ENCODE measurements at places on chromosomes 3 and 15. TPM values are rescaled to one million over a fixed set of nuclear protein-coding genes. Genes with fewer than 3 reads are reported as not detected.

GRCh38 chr3:170866499-170866898 lies 3.5 kb downstream of the RPL22L1 start:
- no peak for DNase-seq

DNA sequence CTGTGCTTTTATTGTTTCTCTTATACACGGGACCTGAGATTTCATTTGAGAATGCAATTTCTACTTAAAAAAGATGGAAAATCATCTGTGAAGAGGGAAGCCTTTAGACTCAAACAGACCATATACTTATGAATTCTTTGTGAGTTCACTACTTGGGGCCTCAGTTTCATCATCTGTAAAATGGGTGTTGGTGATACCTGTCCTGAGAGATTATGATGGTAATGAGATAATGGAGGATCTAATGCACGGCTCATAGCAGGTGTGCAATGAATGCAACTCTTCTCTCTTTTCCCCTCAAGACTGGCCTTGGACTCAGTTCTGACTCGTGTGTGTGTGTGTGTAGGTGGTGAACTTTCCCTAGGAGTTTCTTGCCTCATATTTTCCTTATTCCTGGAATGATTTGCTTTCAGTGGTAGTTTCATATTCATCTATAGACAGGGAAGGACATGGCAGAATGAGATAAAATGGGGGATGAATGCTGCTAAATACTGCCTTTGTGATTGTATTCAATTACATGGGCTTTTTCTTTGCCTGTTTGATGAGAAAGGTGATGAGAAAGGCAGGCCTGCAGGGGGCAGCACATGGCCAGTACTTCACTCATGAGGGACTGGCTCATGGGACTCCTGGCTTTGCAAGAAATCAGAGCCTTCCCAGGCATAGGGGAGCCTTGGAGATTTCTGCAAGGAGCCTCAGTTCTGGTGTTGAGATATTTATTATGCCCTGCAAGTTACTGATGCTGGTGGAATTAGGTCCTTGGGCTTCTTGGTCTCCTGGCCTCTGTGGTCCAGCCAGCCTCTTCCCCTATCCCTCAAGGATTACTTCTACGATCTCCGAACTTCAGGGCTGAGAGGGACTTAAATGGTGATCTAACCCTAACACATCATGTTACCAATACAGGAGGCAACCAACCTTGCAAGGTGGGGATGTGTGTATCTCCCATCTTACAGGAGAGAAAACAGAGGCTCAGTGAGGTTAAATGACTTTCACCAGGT lies 70.7 kb downstream of the RPLP1 start:
- peak; percentile 37 for DNase-seq

- DNase-seq, result no peak
Observed at GRCh38 chr3:15307580-15307979, 24.8 kb downstream of the SH3BP5 start.

GRCh38 chr3:62414786-62415185 lies 41.4 kb upstream of the FEZF2 start:
- no peak for DNase-seq

- DNase-seq, result no peak
Observed at GRCh38 chr3:50355829-50356552, 3.3 kb downstream of the TMEM115 start.

DNA sequence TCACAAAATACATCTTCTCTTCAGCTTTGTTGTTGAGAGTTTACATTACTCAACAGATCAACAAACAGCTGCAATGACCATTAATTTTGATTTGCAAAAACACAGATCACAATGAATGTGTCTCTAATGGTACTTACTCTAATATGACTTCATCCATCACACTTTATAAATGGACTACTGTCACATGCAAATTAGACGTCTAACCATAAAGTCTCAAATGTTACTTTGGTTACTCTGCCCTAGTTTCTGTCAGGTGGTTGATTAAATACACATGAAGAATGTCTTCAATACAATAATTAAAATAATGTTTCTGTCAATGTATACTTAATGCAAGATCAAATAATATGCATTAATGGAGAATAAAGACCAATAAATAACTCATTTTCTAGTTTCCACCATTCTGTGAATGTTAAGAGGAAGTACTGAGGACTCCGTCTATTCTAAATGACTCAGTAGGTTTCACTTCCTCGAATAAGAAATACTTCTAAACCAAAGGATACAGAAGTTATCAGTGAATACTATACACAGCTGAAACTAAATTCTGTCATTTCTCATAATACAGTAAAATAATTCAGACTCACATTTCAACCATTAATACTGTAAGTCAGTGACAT lies 145.8 kb downstream of the CBLB start:
- no peak for DNase-seq

DNA sequence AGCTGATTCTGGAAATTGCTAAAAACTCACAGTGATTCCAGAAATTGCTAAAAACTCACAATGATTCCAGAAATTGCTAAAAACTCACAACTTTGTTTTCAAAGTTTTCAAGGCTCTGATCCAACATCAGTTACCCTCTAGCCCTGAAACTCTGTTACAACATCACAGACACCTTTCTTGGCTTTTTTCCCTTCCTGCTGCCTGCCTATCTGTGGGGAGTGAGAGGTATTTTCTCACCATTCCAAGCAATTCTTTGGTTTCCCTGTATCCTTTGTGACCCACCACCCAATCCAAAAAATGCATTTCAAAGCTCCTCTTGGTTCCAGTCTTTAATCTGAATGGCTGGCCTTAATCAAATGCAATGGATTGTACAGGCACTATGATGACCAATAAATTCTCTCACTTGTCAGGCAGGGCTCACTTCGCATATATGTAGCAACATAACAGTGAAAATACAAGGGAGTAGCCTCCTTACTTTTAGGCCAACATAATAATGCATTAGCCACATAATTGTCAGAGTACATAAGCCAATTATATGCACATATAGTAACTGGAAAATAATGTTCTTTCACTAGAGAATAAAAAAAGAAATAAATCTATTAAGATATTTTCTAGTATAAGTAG lies 1139.0 kb downstream of the ROBO2 start:
- DNase-seq, result no peak

GRCh38 chr3:17629400-17629799 lies 113.0 kb downstream of the TBC1D5 start:
- no peak for DNase-seq

- no peak for DNase-seq
Observed at GRCh38 chr3:54157860-54158259, 35.5 kb downstream of the CACNA2D3 start.

DNA sequence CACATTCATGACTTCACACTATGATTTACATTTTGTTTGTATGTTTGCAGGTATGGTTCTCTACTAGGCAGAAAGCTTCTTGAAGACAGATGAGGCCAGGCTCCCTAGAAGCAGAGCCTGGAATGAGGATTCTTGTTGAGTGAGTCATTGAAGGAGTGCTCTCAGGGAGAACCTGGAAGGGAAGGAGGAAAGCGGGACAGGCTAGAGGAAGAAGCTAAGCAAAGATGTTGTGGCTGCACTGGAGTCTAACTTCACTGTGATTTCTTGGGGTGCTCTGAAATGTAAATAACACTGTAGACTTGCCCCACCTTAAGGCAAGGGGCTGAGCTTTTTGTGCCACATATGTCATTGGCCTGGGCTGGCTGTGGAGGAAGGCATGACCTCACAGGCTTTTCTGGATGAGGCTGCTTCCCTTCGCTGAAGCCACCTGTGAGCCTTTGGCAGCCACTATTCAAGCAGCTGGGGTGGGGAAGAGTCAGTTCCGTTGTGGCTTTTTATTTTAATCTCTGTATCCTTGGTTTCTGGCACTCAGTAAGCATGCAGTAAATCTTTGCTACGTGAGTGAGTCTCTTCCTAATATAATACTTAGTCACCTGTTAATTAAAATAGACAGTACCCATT lies 307.3 kb downstream of the SV2B start:
- DNase-seq, result peak; percentile 41

DNA sequence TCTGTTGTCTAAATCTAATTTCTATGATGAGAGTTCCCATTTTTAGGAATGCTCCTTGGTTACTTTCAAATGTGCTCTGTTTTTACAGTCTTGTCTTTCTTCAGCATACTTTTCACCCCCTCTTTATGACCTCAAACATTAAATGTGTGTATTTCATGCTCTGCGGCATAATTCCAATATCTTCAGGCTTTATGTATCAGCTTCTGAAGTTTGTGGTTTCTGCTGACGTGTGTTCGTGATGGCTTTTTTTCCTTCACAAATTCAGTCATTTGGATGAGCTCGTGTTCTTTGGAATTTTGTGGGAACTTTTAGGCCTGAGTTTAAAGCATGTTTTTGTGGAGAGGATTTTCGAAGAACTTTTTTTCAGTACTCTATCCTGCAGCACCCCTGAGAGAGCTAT lies 97.7 kb upstream of the CHRNA7 start:
- DNase-seq, result no peak

DNA sequence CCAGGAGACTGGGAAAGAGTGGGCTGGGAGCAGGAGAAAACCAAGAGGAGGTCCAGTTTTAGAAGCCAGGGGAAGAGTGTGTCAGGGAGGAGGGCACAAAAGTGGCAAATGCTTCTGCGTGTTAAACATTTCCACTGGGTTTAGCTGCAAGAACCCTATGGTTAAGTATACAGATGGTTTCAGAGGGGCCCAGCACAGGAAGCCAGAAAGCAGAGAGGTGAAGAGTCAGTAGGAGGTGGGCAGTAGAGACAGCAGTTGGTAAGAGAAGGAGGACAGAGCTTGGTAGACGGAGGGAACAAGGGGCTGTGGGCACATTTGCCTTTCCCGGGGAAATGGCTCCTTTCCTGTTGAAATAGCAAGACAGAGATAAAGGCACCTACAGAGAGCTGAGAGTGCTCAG lies 133.8 kb downstream of the EPHB1 start:
- DNase-seq, result no peak

DNA sequence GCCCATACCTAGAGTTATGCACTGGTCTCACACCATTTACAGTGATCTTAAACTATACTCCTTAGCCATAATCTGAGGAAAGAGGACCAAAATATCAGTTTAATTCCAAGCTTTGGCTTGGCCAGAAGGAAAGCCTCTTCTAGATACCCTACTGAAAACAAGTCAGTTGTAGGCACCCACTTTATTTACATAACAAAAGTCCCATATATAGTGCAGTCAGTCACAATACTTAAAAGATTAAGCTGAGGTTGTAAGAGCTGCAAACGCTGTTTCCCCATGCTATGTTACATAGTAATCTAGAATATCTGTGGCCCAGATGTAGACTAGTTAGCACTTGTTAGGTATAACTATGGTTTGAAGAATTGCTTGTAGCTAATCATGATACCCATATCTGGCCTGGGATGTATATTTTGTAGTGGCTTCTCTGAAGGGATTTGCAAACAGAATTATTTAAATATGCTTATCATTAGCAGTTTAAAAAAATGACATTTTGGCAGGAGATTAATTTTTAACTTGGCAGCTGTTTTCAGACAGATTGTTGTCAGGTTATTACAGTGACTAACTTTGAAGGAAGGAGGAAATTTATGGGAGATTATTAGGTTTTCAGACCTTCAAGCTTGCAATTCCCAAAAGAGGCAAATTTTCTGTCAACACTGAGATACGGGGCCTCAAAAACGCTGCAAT lies 160.4 kb upstream of the SLC2A2 start:
- DNase-seq, result no peak

IMPG2 gene
- total RNA-seq, result 0.13 TPM

TIMP4 gene
- total RNA-seq, result 2.6 TPM

All from bronchial epithelial cell (primary cell).